Small intestine (tissue), 16 donors: ENCODE measurements at places on chromosomes 7 and 10. TPM values are rescaled to one million over a fixed set of nuclear protein-coding genes. Genes with fewer than 3 reads are reported as not detected.

KEL gene
- not detected for polyA plus RNA-seq

RPEL1 gene
- polyA plus RNA-seq = 0.09 TPM

ZNF511 gene
- polyA plus RNA-seq = 21.8 TPM

GBX1 gene
- polyA plus RNA-seq = not detected

PLPP4 gene
- not detected for polyA plus RNA-seq

DENND2A gene
- 7.0 TPM for polyA plus RNA-seq
